Left renal cortex interstitium (tissue), 4 donors: ENCODE measurements at places on chromosomes 16 and 17.

- DNase-seq: no peak
Observed at GRCh38 chr16:84614623-84614967, 3.3 kb downstream of the COTL1 start.

DNA sequence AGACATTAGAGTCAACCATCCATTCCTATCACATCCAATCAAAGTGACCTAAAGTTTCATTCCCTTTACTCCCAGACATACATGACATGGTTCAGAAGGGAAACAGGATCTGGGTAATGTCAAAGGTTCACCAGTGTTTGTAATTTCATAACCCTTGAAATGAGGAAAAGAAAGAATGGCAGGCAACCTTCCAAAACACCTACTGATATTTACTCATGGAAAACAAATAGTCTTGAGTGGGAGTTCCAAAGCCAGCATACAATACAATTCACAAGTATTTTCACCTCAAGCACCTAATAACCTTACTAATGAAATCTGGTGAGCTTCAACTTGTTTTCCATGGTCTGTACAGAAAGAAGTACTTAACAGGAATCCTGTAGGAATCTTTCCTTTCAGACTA is 72.5 kb upstream of the AXIN2 start:
- no peak for DNase-seq

GRCh38 chr16:58578642-58579041 is 51.0 kb downstream of the CNOT1 start:
- no peak for DNase-seq

- DNase-seq: no peak
Observed at GRCh38 chr16:83336603-83337002, 471.2 kb upstream of the HSBP1 start.

DNA sequence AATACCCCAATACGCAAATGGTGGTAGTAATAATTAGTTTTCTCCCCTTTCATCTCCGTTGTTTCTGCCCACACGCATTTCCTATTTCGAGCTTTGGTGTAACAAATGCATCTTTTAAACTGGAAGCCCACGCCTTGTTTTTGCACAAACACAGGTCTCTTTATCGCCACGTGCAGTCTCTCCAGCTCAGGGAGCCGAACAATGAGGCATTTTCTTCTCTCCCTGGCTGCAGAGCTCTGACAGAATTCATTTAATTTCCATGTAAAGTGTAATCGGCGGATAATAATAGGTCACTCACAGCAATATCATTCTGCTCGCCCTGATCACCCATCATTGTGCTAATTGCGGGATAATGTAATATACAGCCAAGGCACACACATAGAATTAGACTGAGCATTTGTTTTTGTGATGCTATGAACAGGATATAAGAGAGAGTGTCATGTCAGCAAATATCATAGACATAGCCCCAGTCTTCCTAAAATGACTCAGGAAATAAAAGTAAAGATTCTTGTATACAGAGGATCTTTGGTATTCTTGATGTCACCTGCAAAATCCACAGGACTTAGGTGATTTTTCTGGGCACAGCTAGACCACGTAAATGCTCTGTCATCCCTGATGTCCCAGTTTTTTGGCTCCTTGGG is 452.6 kb upstream of the CDH11 start:
- DNase-seq: no peak

DNA sequence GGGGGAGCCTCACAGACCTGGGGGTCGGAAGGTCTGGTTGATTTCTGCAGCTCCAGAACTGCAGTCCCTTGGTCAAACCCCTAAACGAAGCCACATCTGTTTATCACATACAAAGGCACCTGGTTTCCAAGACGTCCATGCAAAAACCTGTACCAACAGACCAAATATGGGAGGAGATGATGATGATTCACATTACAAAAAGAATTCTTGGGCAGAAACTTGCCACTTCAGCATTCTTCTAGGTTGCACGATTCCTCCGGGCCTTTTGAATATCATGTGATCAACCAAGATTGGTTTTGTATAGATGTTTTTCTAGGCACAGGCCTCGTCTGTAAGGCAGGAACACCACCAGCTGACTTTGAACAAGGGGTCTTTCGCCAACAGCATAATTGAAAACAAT is 466.3 kb downstream of the SOX9 start:
- no peak for DNase-seq

DNA sequence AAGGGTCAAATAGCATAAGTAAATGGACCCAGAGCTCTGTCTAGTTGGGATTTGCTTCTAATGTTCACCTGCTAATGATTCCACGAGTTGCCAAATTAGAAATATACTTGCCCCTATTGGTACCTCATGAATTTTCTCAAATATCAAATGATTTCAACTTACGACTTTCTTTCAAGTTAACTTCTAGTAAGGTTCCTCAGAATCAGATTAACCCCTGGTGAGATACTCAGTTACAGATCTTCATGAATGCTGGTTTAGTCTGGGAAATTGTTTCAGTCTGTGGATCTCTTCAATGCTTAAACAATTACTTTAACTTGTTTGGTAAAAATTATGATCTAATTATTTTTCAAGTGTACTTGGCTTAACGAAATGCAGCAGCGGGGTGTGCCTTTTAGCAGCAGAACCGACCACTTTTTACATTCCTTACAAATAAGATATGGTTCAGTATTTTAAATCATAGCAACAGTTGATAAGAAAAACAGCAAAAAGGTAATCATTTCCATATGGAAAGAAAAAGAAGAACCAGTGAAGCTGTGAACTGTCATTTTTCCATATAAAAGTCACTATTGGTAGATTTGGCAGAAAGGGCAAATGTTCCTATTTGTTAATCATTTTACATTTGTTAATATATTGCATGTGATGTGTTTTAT is 34.5 kb downstream of the TUBD1 start:
- DNase-seq: no peak

GRCh38 chr16:24906199-24906808 is 60.5 kb downstream of the SLC5A11 start:
- DNase-seq: no peak
